Stimulated activated CD8-positive, alpha-beta memory T cell treated with anti-CD3 and anti-CD28 coated beads, Interleukin-4, amount 100 ng/mL, for 1 hour (primary cell): ENCODE measurements at places on chromosomes 3 and 15.

DNA sequence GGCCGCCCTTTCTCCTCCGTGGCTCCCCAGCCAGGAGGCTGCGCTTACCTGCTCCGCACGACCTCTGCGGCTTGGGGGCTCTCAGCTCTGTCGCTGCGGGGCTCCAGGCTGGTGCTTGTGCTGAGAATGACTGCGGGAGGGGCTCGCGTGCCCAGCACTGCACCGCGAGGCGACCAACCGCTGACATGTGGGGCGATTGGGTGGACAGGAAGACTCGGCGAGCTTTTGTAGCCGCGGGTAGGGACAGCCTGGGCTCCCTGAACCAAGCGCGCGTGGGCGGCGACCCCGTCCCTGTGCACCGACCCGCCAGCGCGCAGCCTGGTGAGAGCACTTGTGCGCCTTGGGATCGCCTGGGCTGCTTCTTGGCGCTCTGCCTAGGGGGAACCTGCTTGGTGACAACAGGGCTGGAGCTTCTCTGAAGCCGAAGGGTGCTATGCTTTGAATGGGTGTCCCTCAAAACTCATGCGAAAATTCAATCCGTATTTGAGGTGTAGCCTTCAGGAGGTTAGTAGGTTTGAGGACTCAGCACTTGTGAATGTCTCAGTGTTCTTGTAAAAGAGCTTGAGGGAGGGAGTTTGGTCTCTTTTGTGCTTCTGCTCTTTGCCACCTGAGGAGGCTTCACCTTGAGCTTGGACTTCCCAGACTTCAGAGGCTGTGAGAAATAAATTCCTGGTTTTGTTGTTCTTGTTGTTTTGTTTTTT is 50.4 kb downstream of the IL12A start:
- no peak for DNase-seq

DNA sequence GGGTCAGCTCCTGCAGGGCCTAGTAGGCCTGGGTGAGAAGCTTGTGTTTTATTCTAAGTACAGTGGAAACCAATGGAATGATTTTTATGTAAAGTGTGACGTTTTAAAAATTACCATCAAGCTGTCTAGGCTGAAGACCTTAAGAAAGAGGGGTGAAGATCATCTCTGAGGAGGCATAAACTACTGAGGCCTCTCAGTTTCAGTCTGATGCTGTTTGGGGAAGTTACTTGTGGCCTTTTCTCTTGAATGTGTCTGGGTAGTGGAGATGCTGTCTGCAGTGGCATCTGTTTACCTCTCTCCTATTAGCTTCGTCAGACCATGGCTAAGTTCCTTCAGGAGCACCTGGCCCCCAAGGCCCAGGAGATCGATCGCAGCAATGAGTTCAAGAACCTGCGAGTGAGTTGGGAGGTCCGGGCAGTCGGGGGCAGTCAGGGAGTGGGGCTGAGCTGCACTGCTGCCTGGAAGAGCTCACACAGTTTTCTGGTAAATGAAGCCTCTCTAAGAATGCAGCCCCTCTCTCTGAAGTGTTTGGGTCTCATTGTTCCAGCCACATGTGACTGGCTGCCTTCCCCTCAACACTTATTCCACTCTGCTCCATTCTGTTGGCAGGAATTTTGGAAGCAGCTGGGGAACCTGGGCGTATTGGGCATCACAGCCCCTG is 1.9 kb downstream of the IVD start:
- no peak for DNase-seq

- DNase-seq = no peak
Measured at GRCh38 chr3:195071011-195071728, 199.8 kb downstream of the XXYLT1 start.

DNA sequence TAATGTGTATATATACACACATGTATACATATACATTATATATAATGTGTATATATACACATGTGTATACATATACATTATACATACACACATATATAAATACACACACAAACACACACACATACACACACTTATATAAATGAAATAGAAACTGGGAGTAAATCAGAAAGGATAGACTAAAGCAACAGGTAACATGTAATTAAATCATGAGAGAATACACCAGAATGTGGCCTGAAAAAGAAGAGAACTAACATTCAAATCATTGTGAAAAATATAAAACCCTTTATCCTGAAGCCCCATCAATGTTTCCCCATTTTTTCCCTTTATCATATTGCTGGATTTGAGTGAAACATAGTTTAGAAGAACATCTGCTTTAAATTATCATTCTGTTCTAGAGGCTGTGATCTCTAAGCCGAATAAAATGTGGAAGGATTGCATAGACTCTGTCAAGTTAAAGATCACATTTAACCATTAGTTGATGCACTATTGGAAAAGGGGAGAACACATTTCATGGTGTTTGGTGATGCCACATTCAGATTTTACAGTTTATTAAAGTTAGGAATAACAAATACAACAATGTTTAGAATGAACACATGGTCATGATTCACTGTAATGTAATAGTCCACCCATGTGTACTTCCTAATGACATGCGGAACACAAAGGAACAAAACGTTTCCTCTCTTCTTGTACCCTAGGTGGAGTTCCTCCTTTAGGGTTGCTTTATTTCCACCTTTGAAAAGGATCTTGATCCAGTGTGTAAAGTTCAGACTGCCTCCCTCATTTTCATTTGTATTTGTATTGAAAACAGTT is 12.5 kb upstream of the THRB start:
- no peak for DNase-seq

DNA sequence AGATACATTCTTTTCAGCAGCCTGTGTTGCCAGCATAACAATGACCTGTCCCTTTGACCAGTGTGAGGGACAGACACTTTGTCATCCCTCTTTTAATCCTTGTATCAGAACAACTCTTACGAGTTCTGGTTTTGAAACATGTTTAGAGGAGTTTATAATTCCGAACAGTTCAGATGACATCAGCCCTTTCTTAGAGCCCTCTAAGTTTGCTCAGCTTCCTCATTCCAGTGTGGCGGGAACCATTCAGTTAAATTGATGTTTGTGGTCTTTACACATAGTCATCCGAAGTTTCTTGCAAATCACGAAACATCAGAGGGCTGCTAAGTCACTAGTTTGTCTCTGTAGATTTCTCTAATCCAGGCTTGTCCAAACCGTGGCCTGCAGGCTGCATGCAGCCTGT is 102.5 kb downstream of the AKAP13 start:
- DNase-seq = no peak

- no peak for DNase-seq
Measured at GRCh38 chr15:77476995-77477394, 56.3 kb downstream of the HMG20A start.

DNA sequence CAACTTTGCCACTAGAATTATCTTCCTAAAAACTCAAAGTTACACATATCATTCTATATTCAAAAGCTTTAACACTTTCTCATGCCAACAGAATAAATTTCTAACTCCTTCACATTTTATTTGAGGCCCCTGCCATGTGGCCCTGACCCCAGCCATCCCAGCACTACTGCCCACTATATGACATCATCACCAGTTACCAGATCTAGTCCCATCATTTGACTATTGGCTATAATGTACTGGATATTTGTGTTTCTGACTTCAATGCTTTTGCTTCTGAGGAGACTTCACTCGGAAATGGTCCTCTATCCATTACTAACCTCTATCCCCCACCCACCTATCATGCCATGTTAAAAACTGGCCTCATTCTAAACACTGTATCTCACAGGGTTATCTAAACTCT is 23.6 kb downstream of the UBE3A start:
- no peak for DNase-seq

DNA sequence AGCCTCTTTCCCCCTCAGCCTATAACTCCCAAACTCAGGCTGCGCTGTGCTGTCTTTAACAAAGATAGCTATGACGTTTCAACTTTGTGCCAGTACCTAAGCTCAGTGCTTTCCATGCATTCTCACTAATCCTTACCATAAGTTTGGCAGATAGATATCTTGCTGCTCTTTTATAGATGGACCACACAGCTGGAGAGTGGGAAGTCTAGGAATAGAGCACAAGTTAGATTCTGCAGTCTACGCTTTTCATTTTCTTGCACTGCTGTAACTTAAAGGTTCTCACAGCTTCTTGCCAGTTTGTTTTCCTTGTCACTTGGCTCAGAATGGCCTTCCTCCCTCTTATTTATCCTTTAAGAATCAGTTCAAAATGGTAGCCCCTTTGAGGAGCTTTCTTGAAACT is 468.8 kb downstream of the CNTN4 start:
- DNase-seq = no peak

GRCh38 chr3:108412121-108412750 is 98.2 kb downstream of the MYH15 start:
- DNase-seq = no peak

DNA sequence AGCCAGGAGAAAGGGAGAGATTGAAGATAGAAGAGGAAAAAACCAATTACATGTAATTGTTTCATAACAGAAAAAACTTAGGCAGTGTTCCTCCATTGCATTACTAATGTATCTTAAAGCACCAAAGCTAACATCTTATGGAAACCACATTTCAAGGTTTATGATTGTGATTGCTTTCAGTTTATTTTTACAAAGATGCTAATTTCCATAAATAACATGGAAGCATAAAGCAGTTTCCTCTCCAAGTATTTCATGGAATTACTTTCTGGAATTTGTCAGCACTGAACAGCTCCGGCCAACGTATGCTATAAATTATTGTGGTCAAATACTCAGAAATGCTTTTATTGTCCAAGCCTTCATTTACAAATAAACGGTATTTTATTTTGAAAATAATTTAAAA is 11.6 kb downstream of the ADAMTSL3 start:
- no peak for DNase-seq

DNA sequence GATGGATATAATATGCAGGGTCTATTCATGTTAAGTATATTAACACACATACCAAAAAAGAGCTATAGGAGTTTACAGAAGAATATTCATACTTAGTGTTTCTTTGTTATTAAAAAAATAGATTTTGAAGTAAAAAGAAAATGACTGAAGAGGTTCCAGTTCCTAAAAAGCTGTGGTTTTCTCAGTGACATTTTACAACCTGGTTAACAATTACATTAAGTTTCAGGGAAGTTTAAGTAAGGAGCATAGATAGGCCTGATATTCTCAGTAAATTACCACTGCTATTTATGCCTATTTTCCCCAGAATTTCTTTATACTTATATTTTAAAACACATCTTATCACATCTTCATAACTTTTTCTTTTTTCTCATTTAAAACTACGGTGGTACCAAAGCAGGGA is 43.6 kb upstream of the SPTSSB start:
- DNase-seq = no peak

DNA sequence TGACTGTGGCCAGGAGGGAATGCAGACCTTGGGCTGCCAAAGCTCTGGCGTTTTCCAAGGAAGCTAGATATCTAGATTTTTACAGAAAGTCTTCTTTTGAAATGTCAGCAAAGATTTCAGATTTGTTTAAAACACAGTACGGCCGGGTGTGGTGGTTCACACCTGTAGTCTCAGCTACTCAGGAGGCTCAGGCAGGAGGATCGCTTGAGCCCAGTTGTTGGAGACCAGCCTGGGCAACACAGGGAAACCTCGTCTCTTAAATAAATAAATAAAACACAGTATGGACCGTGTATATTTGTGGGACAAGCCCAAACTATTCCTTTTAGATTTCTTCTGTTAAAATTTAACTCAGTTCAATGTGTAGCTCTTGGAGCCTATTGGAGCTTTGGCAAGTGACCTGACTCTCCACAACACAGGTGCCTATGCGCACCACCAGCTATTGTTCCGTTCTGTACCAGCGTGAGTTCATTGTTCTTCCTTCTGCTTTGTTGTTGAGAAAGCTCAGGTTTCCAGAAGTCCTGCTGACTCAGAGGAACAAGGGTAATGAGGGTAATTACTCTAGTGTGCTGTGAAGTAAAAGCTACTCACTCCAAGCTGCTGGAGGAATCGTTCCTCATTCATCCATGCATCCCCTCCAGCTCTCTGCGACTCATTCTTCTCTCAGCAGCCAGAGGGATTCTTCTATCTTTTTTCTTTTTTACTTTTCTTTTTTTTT is 73.1 kb upstream of the SLC6A6 start:
- DNase-seq = no peak

- no peak for DNase-seq
Measured at GRCh38 chr15:94670438-94671034, 439.2 kb downstream of the MCTP2 start.

DNA sequence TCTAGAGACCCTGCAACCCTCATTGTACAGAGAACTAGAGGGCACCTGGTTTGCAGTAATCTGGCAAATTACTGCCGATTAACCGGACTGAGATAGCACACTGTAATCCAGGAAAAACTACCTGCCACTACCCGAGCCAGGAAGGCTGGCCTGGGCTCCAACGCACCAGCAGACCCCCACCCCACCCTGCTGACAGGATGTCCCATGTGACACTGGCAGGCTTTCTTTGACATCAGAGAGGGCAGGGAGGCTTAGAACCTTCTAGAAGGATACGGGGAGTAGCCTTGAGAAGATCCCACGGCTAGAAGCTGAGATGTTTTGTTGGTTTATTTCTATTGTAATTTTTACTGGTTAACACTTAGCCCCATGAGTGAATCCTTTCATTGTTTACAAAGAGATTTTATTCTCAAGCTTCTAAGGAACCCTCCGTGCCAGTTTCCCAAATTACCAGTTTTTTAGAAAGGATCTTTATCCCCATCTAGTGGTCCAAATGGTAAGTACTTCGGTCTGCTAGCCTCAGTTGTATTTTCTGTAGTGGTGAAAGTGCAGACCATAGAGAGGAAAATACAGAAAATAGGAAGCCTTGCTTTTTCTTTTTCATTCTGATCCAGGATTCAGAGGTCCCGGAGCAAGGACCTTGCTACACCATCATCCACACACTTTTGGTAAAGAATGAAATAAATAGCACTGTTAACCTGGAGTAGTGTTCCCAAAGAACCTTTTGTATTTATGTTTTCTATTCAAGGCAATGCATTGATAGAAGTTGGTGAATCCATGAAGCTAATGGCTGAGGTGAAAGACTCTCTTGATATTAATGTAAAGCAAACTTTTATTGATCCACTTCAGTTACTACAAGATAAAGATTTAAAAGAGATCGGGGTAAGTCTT is 81.9 kb upstream of the ADAMTSL3 start:
- DNase-seq = no peak

- DNase-seq = no peak
Measured at GRCh38 chr3:124885466-124886167, 1.5 kb downstream of the ITGB5 start.

- no peak for DNase-seq
Measured at GRCh38 chr15:46681901-46682300, 1035.4 kb upstream of the SEMA6D start.

DNA sequence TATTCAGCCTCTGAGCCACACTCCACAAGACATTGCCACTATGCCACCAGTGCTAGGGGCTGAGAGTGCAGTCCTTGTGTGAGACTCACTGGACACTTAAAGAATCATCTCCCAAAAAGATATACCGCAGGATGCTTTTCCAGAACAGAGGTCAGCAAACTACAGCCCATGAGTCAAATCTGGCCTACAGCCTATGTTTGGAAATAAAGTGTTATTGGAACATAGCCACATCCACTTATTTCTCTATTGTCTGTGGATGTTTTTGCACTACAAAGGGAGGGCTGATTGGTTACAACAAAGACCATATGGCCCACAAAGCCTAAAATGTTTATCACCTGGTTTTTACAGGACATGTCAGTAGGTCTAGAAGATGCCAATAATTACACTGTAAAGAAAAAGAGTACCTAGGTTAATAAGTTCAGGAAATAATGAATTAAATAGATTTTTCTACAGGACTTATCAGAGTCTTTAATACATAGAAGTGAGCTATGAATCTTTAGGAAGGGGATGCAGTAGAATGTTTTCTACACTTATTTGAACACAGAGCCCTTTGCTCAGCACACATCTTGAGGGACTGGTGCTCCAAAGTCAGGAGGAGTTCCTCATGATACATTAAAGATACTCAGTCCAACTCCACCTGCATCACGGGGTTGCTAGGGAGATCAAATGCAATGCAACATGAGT is 26.3 kb downstream of the SRGAP3 start:
- DNase-seq = no peak
